GM12878 (cell line): ENCODE measurements at places on chromosomes 5 and 9. TPM values are rescaled to one million over a fixed set of nuclear protein-coding genes. Genes with fewer than 3 reads are reported as not detected.

- DNase-seq, result no peak
Observed at GRCh38 chr9:80369641-80370040, 797.9 kb downstream of the TLE4 start.

GRCh38 chr9:108300306-108301287 lies 555.2 kb downstream of the ACTL7B start:
- no peak for DNase-seq

DNA sequence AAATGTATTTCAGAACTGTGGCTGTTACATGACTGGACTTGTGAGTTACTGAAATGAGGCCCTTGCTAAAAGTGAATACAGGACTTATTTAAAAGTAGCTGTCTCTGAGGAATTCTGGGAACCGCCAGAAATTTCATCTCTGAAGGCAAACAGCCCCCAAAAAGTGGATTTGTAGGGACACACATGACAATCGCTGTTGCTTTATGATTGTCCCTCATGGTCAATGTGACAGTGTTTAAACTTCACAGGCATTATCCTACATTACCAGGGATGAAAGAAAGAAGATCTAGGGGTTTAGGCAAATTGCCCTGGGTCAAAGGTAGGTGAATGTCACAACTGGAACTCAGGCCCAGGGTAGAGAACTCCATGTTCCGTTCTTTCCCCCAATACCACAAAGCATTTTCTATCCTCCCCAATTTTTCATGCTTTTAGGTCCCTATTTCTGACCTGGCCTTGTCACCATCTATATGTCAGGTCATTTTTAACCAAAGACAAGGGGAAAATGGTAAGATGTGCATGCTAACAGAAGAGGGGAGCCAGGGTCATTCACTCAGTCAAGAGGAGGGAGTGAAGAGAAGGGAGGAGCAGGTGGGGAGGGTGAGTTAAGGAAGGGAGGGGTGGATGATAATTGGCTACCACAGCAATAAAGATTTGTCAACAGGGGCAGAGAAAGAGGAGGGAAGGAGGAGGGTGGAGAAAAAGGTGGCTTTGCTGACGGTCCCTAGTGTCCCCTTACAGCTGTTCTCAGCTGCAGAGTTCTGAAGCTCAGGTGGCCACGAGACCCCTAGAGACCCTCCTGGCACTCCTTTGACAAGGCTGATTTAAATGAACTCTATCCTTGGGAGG lies 57.8 kb upstream of the GLRX start:
- no peak for DNase-seq

GRCh38 chr5:178325679-178326373 lies 93.2 kb upstream of the PHYKPL start:
- DNase-seq, result no peak

DNA sequence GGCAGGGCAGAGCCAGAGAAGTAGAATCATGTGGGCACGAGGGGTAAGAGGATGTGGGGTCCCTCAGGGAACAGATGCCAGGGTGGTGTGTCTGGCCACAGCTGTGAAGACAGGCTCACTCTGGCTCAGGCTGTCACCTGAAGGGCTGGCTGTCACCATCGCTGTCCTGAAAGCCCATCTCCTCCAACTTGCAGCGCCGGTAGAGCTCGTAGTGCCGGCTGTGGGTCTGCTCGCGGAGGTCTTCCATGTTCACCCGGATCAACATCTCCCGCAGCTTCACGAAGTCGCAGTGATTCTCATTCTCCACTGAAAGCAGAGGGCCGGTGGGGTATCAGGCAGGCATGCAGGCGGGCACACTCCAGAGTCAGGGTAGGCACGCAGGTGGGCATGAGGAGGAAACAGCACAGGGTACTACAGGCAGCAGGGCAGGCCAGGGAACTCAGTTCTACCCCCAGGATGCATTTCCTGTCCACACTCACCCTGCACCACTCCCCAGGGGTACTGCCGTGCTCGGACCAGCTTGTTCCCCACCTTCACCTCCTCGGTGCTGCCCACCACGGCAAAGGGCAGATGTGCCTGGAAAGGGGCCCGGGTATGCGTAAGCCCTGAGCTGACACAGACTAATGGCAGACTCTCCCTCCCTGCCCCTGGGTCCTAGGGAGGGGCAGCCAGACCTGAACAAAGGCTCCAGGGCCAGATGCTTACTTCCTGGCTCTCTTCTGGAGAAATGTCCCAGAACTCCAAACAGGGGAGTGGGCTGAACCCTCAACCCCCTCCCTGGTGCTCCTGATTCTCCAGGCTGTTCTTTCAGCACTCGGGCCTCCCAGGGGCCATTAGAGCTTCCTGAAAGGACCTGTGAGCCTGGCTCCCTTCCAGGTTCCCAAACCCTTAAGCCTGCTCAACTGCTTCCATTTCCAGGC lies 14.4 kb downstream of the CCNI2 start:
- DNase-seq, result no peak

DNA sequence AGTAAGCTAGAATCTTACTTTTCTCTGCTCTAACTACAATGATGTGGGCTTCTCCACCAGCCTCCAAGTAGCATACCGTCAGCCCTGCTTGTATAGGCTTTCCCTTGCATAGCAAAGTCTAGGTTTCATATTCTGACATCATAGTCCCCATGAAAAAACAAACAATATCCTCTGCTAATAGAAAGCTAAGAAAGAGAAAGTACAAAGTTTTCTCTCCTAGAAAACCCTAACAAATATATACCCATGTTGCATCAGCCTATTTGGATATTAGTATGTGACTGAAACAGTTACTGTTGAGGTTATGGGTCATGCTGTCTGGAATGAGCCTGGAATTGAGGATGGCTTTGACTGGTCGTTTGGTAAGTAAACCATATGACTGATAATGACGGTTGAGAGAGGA lies 1696.0 kb downstream of the MAT2B start:
- no peak for DNase-seq

- DNase-seq, result no peak
Observed at GRCh38 chr9:96203867-96204501, 98.0 kb downstream of the HSD17B3 start.

DNA sequence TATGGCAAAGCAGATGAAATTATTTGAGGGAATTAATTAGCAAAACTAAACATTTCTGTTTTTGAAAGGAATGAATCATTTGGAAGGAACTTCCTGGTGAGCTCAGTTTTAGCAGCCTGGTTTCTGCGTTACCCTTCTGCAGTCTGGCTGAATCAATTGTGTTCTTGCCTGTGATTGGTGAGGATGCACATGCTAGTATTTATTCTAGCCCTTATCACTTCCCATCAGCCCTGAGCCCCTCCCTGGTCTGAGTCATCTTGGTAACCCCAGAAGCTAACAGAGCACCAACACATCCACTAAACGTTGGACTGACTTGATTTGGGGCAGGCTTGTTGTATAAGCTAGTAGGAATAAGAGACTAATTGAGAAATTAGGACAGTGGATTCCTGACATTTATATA lies 6.6 kb downstream of the TJP2 start:
- no peak for DNase-seq

GRCh38 chr9:136544964-136545691 lies 720 bp downstream of the NOTCH1 start:
- DNase-seq, result no peak

- DNase-seq, result no peak
Observed at GRCh38 chr9:117120061-117120460, 294.8 kb downstream of the ASTN2 start.

DNA sequence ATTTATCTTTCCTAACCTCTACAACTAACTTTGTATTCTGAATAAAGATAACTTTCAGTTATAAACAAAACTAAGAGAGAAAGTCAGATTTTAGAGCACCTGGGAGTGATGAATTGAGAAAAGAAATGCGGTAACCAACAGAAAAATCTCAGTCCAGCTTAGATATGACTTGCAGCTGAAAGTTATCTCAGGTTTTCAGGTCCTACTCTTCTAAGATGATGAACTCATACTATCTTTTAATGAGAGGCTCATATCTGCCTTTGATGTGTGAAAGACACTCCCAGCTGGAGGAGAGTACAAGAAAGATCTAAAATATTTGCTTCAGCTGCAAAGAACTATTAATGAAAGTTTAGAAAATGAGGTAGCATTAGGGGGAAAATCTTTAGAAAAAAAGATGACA lies 190.5 kb downstream of the DENND1A start:
- DNase-seq, result no peak

GRCh38 chr5:15566306-15566705 lies 66.3 kb downstream of the FBXL7 start:
- DNase-seq, result no peak

GRCh38 chr5:64165160-64165499 lies 513 bp upstream of the RNF180 start:
- DNase-seq, result no peak

- no peak for DNase-seq
Observed at GRCh38 chr5:60354311-60354710, 345.7 kb downstream of the DEPDC1B start.

GRCh38 chr5:51684794-51685355 lies 301.6 kb downstream of the ISL1 start:
- DNase-seq, result no peak

Gene C9
- polyA plus RNA-seq, result not detected in 2 replicates

Gene TAF11L11
- polyA plus RNA-seq, result not detected in 2 replicates

Gene PCDHGB6
- 0.28 and 0.41 TPM in 2 replicates for polyA plus RNA-seq

Gene CKMT2
- polyA plus RNA-seq, result 0.39 and 0.70 TPM in 2 replicates

Gene CCL19
- not detected in 2 replicates for polyA plus RNA-seq

Gene RNF183
- not detected in 2 replicates for polyA plus RNA-seq

Gene LCN10
- 0.39 and 0.69 TPM in 2 replicates for polyA plus RNA-seq

Gene ALAD
- polyA plus RNA-seq, result 11.6 and 12.5 TPM in 2 replicates
